ENCODE measurements at places on chromosomes 12 and 14.

DNA sequence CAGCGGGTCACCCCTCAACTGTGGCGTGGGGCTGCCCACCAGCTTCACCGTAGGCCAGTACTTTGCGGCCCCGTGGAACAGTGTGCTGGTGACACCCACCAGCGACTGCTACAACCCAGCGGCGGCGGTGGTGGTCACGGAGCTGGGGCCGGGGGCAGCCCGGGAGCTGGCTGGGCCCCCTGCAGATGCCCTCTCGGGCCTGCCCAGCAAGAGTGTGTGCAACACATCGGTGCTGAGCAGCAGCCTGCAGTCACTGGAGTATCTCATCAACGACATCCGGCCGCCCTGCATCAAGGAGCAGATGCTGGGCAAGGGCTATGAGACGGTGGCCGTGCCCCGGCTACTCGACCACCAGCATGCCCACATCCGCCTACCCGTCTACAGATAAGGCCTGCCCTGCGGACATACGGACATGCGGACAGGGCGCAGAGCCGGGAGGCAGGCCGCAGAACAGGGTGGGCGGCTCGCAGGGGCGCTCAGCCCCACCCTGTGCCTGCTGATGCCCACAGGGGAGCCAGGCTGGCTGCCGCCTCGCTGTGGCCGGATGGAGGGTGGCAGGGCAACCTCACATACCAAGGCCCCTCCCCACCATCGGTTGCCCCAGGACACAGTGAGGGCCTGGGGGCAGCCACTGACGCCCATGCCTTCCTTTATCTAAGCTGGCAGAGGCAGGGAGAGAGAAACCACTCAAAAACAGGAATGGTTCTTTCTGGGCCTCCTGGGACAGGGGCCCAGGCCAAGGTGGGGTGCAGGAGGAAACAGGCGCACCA lies 55.5 kb downstream of the FAM222A start:
- no peak for DNase-seq

- DNase-seq, result no peak
Observed at GRCh38 chr12:131893605-131894312, 663 bp upstream of the ULK1 start.

- DNase-seq, result no peak
Observed at GRCh38 chr14:29462772-29463171, 464.9 kb downstream of the PRKD1 start.

DNA sequence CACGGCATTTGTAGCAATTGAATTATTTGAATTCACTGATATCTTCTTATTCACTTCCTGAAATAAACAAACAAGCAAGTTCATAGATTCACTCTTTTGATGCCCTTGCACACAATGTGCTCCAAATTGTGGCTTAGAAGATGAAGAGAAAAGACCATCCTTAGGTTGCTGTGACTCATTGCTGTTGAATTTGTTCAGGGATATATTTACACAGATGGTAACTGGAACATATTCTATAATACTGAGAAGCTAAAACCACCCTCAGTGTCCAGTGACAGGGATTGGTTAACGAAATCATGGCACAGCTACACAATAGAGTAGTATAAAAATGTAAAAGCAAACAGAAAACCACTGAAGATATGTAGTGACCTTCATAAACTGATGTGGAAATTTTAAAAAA lies 3.1 kb downstream of the PRB4 start:
- no peak for DNase-seq

- DNase-seq, result no peak
Observed at GRCh38 chr14:100037353-100037752, 27.9 kb upstream of the EVL start.

Data from activated naive CD4-positive, alpha-beta T cell treated with Interleukin-2 at 50 U/mL for 16 hours (primary cell).